Endothelial cell of coronary artery (primary cell): ENCODE measurements at places on chromosomes 3 and 15. TPM values are rescaled to one million over a fixed set of nuclear protein-coding genes. Genes with fewer than 3 reads are reported as not detected.

RARRES1 gene
- 0.81 and 4.2 TPM in 2 replicates for total RNA-seq

AAGAB gene
- total RNA-seq = 38.6 and 41.9 TPM in 2 replicates

NEK4 gene
- 14.8 and 18.7 TPM in 2 replicates for total RNA-seq

ATP10A gene
- 4.3 TPM in 1 of 2 replicates, not detected in the other for total RNA-seq

PLA2G4D gene
- not detected in 2 replicates for total RNA-seq

LRRIQ4 gene
- total RNA-seq = not detected in 2 replicates

ITGA11 gene
- total RNA-seq = 0.54 and 25.9 TPM in 2 replicates

BFSP2 gene
- total RNA-seq = not detected in 2 replicates

MYO5C gene
- 7.0 and 8.5 TPM in 2 replicates for total RNA-seq

ATP8B4 gene
- under 0.01 TPM in 1 of 2 replicates, not detected in the other for total RNA-seq
